ENCODE measurements at places on chromosomes 2 and 18.

DNA sequence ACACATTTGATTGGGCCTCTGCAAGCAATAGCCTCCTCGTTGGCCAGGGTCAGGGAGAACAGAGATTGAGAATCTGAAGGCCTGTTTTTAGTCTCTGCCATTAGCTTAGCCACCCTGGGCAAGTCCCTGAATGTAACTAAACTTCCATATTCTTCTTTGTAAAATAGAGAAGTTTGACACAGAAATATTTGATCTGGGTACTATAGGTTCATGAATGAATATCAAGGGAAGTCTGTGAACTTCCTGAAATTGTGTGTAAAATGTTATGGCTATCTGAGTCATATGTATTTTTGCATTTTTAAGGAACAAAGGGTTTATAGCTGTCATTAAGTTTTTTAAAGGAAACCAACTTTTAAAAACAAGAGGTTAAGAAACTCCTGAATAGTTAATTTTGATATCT is 23.2 kb downstream of the RND3 start:
- DNase-seq, result no peak

- DNase-seq, result no peak
Measured at GRCh38 chr2:194765723-194766122, 891.3 kb upstream of the SLC39A10 start.

DNA sequence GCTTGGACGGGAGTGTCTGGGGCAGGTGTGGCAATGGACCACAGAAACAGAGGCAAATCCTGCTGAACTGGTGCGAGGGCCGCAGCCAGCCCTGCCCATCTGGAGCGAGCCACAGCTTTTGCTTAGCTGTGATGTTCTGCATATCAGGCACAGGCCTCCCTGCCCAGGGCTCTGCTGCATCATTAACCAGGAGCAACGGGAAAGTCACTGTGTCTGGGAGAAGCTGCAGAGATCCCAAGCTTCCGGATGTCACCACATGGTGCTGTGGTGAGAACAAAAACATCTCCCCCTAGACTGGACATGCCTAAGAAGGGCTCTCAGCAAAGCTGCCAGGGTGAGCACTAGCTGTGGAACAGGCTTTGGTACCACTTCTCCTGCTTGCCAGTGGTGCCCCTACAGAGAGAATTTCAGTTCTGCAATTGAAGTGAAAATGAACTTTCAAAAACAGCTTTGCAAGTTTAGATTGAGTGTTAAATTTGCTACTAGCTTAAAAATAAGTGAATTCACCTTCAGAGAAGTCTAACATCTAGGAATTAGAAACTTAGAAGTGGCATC is 172.9 kb upstream of the MYT1L start:
- DNase-seq, result no peak

DNA sequence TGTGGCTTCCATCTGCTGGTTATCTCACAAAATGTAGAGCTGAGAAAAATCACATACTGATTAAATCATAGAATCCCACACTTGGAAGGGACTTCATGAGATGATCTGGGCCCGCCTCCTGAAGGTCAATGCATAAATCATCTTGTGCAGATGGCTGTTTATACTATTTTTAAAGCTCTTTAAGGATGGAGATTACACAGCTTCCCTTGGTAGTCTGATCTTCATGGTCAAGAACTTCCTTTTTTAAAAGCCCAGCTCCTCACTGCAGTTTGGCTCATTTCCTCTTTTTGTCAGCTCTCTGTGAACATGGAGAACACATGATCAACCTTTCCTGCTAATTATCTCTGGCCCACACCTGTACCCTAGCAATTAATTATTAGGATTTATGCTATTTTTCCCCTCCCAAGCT is 25.9 kb downstream of the GCG start:
- no peak for DNase-seq

- DNase-seq, result no peak
Measured at GRCh38 chr18:49015886-49016647, 65.3 kb upstream of the SMAD7 start.

DNA sequence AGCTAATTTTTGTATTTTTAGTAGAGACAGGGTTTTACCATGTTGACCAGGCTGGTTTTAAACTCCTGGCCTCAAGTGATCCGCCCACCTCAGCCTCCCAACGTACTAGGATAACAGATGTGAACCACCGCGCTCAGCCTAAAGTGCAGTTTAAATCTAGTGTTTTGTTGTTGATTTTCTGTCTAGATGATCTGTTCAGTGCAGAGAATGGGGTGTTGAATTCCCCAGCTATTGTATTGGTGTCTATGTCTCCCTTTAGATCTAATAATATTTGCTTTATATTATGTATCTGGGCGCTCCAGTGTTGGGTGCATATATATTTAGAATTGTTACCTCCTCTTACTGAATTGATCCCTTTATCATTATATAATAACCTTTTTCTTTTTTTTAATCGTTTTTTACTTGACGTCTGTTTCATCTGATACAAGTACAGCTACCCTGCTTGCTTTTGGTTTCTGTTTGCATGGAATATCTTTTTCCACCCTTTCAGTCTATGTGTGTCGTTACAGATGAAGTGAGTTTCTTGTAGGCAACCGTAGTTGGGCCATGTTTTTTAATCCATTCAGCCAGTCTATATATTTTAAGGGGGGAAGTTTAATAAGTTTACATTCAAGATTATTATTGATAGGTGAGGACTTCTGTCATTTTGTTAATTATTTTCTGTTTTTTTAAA is 34.3 kb downstream of the GALM start:
- DNase-seq, result no peak

DNA sequence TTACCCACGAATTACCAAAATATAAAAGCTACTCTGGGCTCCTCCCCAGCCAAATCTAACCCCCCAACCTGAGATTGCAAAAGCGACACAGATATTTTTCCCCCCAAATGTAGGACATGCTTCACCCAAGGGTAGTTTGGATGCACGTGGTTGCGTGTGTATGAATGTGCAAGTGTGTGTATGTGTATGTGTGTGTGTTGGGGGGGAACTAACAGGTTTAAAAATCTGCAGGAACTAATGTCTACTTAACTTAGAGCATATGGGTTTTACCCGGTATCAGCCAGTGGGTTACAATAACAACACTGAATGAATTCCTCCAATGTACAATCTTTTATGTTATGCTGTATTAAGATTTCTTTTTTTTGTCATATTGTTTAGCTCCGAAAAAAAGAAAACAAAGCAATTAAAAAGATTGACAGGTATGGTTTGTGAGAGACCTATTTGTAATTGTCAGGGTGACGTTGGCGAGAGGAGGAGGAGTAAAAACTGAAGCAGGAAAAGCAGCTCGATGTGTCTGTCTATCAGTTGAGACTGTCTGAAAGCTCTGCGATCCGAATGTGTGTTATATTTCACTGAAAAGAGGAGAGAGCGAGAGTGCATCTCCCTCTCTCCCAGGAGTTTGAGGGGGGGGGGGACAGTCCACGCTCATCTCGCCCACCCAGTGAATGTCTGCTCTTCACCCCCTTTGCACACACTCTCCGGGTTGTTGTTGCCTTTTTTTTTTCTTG is at the start of gene TSHZ1:
Gene TSHZ1, plus strand, starts transcription at position 524 of the 728 bp plus-strand sequence. CDS start 1,080 bp downstream, outside the sequence.
- peak; percentile 39 for DNase-seq

DNA sequence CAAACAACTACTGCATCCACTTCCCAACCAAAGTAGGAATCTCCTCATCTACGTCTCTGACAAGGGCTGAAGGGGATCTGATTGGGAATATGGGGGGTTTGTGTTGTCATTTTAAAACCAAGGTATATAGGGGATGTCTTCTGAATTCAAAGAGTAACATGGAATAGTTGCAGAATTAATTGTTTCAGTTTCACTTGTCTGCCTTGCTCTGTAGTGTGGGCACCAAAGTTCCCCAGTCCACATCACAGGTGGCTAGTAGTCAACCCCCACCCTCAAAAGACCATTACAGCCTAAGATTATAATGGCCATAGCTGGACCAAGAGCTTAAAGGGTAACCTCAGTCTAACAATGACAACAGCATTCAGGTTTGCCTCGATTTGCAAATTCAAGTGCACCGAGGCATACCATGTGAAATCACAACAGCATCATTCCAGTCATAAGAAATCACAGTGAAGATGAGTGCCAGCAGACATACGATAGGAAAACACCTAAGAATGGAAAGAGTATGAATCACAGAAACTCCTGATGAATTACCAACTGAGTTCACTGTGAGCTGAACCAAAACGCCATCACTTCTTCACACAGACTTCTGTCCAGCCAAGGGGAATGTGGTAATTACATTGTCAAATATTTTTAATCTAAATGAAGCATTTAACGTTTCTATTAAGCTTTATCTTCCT is 52.4 kb downstream of the MYO5B start:
- DNase-seq, result no peak

DNA sequence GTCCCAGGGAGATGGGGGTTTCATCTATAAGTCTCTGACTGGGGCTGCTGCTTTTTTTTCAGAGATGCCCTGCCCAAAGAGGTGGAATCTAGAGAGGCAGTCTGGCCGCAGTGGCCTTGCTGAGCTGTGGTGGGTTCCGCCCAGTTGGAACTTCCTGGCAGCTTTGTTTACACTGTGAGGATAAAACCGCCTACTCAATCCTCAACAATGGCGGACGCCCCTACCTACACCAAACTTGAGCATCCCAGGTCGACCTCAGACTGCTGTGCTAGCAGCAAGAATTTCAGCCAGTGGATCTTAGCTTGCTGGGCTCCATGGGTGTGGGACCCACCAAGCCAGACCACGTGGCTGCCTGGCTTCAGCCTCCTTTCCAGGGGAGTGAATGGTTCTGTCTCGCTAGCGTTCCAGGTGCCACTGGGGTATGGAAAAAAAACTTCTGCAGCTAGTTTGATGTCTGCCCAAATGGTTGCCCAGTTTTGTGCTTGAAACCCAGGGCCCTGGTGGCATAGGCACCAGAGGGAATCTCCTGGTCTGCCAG is 152.6 kb upstream of the CYP26B1 start:
- no peak for DNase-seq

GRCh38 chr18:29560270-29560669 is 1383.3 kb upstream of the CDH2 start:
- no peak for DNase-seq

- no peak for DNase-seq
Measured at GRCh38 chr18:48569139-48569914, 30.5 kb downstream of the CTIF start.

DNA sequence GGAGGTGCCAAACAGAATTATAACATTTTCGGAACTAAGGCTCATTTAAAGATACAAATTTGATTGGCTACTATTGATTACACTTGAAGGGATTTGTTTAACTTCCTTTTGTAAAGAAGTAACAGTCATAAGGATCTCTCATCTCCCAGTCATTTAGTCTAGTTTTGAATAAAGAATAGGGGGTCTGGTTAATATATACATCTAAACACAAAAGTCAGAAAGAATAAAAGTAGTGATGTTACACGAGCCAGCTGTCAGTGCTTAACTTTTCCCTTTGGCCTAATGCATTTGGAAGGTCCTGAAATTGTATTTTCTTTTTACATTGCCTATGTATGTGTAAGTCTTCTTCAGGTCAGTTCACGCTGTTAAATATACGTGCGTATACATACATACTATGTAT is 8.1 kb downstream of the SEPTIN2 start:
- no peak for DNase-seq

DNA sequence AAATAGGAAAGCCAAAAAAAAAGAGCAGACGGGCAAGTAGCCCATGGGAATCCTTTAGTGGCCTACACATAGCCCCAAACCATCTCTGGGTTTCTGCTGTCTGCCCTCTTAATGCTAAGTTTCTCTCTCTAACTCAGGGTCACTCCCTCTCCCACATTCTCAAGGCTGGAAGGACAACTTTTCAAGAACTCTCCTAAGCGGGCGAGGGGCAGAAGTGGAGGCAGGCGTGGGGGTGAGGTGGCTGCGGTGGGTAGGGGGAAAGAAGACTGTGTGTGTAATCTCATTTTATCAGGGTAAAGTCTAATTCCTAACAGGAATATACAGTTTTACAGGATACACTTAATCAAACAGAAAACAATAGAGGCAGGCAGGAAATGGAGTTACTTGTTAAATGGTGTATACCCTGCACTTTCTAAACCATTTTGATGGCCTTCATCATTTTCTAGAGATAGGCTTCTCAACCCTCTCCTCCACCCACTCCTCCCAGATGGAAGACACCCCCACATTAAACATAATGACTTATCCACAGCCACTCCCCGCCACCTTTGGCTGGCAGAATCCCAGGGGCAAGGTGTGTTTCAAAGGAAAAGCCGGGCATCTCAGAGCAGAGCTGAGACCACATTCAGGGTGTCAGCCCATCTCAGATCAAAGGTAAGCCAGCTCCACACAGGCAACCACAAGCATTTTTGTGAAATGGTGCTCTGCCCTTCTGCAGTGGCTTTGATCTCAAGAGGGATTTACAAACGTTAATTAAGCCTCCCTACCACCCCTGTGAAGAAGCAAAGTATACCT is 6.8 kb downstream of the SMAD7 start:
- DNase-seq, result no peak

- DNase-seq, result no peak
Measured at GRCh38 chr18:361941-362310, 94.1 kb upstream of the THOC1 start.

- DNase-seq, result no peak
Measured at GRCh38 chr18:42683094-42683493, 432.4 kb downstream of the RIT2 start.

- DNase-seq, result no peak
Measured at GRCh38 chr18:6976935-6977334, 140.7 kb downstream of the LAMA1 start.

- no peak for DNase-seq
Measured at GRCh38 chr2:231781798-231782726, 980 bp upstream of the PDE6D start.

DNA sequence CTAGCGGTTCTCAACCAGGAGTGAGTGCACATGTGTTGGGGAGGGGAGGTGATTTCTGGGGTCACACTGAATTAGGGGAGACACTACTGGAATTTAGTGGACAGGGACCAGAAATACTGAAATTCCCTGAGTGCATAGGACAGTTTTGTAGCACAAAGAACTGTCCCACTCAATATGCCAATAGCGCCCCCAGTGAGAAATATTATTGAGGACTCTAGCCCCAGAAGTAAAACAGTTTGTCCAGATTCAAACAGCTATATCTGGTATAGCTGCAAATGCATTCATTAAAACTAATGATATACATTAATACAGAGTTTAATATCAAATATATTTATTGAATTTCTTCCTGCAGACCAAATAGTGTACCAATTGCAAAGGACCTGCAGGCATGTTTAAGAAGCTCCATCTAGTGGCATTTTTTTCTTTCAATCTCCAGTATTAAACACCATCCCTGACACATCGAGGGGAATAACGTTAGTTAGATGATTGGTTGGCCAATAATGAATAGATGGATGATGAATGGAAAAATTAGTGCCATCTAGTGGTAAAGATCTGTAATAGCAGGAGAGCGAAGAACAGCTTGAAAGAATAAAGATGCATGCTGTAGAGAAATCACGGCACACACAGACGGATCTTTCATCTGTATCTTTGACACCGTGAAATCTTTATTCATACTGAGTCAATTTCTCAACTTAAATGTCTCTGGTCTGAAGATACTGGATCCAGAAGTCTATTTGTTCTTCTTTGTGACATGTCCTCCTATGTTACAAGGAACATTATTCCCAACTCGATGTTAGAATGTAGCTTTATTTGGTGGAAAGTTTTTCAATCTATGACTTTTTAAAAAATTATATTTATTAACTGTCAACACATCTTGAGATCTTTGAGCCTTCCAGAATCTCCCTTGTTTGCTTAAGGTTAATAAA is 62.5 kb downstream of the DHRS9 start:
- no peak for DNase-seq
